A549 treated with dexamethasone at 1 μM for 4 hours (cell line): ENCODE measurements at places on chromosomes 16 and 17. TPM values are rescaled to one million over a fixed set of nuclear protein-coding genes. Genes with fewer than 3 reads are reported as not detected.

Gene ENO3
- 39.2 to 50.6 TPM (median 42.0 TPM) in 5 replicates for total RNA-seq

Gene CACNG4
- 11.4 to 15.8 TPM (median 14.2 TPM) in 5 replicates for total RNA-seq

Gene TMC7
- total RNA-seq, result 4.9 to 7.2 TPM (median 6.2 TPM) in 5 replicates

Gene CACNG1
- total RNA-seq, result 0.07 to 0.11 TPM (median 0.11 TPM) in 3 of 5 replicates, not detected in the others

Gene CNTNAP4
- total RNA-seq, result not detected in 5 replicates
